Neuronal stem cell (in vitro differentiated cells): ENCODE measurements at places on chromosomes 2 and 18.
A peak's percentile ranks its signal among the peaks of the same experiment; 100 is the strongest.

- no peak for DNase-seq
Observed at GRCh38 chr18:70322928-70323327, 34.1 kb downstream of the SOCS6 start.

- no peak for DNase-seq
Observed at GRCh38 chr2:120539937-120540718, 194.2 kb downstream of the INHBB start.

GRCh38 chr18:50719471-50720324 is 100.1 kb downstream of the MRO start:
- DNase-seq, result no peak

DNA sequence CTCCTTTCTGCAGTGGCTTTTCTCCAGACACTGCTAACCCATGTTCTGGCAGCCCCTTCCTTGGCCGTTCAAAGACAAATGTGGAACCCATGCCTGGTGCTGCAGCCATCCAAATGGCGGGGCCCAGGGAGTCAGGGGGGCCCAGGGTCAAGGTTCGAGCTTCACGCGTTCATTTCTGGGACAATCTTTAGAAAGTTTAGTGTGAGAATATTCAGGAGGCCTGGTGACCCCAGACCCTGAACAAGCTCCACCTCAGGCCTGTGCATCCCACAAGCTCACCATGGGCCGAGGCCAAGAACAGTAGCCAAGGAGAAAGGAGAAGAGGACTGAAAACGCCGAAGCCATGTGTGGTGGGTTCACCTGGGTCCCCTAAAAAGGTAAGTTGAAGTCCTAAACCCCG is 54.4 kb downstream of the ANKMY1 start:
- no peak for DNase-seq

DNA sequence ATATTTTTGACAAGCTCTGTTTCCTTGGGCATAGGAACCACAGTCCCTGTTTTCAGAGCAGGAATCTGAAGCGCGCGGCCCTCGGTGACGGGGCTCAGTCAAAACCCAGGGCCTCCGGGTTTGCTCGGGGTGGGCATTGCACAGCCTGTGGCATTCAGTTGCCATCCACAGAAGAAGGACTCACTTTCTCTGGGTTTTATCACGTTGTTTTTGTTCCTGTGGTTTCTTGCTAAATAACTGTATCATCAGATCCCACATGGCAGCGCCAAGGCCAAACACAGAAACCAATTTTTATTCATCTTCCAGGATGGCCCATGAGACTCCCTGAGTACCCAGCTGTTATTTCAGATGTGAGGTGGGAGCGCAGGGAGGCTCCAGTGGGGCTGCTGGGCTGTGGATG is 35.6 kb downstream of the SGPP2 start:
- no peak for DNase-seq

GRCh38 chr18:47163241-47163640 is 12.9 kb downstream of the IER3IP1 start:
- DNase-seq, result no peak

DNA sequence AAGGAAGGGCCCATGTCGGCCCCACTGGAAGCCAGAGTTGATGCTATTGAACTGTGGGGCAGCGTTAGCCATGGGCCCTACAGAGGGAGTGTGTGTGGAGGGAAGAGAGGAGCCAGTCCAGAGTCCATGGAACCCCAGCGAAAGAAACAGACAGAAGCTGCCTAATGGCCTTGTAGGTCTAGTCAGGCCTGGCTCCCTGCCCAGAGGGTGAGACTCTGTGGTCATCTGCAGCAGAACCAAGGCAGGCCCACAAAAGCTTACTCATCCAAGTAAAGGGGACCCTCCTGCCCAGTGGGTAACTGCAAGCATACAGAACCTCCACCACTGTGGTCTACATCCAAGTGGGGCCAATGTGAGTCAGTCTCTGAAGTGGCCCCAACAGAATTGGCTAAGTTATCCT is 439.8 kb downstream of the TGIF1 start:
- no peak for DNase-seq

DNA sequence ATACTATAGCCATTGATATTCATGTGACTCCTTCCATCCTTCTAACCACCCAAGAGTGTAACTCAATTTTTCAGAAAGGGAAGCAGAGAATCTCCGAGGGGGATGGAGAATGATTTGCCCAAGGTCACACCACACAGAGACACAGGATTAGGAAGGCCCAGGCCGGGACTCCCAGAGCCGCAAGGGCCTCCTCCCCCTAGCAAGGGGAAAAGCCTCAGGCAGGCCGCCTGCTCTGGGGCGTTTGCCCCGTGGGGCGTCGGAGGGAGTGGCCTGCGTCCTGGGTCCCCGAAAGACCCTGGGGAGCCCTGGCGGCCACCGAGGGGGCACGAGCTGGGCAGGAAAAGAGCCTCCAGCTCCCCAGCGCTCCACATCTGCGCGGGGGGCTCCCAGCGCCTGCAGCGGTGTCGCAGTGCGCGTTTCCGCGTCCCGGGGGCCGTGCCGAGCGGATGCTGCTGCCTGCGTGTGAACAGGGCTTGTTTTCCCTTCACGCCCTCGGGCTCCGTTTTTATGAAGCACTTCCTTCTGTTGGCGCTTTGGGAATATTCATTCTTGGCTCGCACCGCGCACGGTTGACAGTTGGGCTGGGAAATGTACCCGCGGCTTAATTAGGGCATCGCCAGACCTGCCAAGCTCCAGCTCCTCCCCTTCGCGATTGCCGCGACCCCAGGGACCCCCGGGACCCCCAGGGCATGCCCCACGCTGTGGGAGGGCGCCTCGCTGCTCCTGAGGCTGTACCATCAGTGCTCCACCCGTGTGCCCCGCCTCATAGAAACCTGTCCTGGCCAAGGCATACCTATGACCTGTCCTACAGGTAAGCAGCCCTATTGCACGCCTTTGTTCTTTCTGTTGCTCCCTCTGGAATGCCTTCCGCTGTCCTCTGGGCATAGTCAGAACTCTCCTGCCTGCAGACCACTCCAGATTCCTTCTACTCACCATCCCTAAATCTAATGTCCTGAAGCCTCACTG is 158.9 kb upstream of the GLI2 start:
- DNase-seq, result no peak

GRCh38 chr2:58350484-58350883 is 109.4 kb upstream of the FANCL start:
- no peak for DNase-seq

DNA sequence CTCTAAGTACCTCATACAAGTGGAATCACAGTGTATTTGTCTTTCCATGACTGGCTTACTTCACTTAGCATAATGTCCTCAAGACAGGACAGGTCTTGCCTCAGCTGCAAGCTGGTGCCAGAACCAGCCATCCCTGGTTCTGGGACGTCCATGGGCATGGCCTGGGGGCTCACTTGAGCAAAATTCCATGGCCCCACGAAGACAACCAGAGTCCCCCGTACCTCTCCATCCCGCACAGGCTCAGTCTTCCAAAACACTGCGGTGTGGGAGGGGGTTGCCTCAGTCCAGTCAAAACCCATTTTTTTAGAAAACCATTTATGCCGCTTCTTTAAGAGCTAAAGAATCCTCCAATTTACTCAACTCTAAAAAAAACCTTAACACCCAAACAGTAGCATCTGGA is 21.7 kb upstream of the CABLES1 start:
- DNase-seq, result no peak

DNA sequence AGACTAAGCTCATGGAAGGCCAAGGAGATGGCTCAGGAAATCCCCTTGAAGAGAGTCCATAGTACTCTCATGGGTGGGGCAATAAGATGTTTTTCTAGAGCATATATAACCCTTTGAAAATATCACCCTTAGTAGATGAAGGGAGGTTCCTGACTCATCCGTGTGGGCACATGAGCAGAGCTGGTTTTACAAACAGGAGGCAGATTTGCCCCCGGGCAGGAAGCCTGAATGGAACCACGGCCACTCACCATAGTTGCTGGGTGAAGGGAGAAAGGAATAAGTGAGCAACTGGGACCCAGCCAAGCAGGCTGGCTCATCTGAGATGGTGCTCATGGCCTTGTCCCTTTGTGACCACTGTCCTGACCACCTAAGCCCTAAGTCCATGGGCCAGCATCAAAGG is 29.0 kb upstream of the MAPRE3 start:
- DNase-seq, result no peak

GRCh38 chr2:109247812-109248211 is 118.8 kb downstream of the SH3RF3 start:
- no peak for DNase-seq

- no peak for DNase-seq
Observed at GRCh38 chr2:218262237-218262600, 1.4 kb downstream of the GPBAR1 start.

DNA sequence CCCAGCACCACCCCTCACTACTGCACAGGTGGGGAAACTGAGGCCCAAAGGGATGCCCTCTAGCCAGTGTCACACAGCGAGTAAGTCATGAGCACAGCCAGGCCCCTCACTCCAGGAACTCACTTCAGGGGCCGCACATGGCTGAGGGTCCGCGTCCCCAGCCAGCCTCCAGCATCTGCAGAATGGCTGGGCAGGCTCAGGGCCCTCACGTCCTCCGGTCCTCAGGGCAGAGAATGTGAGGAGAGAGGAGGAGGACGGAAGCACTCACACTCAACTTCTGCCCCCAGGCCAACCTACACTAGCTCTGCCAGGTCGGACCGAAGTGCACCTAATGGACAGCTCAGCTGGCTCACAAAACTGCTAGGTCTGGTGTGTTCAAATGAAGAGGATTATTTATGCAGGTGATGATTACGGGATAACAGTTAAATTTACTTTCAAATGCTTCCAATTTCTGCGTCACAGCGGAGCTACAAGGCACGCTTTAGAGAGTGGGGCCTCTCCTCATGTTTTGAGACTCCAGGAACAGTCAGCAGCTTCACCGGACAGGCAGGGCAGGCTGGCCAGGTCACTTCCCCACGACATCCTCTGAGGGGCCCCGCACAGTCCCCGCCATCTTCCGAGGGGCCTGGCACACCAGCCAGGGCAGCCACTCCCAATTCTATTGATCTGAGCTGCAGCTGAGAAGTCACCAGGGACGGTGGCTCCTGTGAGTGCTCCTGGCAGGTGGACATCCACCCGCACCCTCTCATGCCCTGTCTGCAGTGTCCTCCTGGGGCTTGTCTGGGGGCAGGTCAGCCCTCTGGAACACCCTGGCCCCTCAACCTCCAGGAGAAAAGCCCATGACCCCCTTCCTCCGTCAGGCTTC is 26.5 kb downstream of the KIF1A start:
- no peak for DNase-seq

GRCh38 chr2:214038186-214038585 is 372.7 kb upstream of the VWC2L start:
- no peak for DNase-seq

DNA sequence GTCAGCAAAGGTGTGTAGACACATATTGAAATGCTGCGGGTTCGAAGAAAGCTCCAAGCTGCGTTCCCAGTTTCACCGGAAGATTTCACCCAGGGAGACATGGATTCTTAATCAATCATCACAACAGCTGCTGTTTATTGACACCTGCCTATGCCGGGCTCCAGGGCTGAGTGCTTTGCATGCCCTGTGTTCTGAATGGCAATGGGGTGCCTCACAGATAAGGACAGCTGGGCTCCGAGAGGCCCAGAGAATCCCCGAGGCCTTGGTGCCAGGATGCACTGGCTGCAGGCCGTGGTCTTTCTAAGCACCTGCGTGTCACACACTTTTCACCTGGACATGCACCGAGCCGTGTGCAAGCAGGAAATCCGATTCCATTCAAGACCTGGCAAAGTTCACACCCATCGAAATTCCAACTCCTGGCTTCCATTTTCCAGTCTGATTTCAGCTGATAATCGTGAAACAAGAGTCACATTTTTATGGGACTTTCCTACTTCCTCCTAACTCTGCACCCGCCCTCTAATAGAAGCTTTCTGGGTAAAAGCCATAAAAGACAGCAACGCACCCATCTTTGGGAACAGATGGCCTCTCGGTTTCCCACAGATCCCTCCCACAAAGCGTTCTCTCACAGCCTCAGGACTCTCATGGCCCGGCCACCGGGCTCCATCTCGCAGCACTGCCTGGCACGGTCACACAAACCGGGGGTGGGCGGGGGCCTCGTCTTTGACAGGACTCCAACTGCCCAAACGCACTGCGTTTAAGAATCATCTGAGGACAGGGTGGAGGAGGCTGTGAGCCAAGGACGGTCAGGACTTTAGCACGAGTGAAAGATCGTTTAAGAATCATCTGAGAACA is 245.6 kb upstream of the SALL3 start:
- DNase-seq, result no peak

DNA sequence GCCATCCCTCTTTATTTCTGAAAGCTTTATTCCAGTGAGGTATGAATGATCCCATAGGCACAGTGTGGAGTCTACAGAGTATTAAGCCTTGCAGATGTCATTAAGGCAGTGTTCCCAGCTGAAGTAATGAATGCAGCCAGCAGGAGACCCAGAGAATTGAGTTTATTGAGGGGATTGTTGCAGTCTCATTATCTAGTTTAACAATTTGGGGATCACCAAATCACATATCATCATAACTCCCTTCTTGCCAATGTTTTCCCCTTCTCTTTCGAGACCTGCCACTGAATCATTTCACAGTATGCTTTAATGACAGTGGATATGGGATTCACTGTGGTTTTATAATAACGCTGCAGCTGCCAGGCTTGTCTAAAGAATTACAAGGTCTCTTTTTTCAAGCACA is 249.3 kb upstream of the FSHR start:
- DNase-seq, result no peak

DNA sequence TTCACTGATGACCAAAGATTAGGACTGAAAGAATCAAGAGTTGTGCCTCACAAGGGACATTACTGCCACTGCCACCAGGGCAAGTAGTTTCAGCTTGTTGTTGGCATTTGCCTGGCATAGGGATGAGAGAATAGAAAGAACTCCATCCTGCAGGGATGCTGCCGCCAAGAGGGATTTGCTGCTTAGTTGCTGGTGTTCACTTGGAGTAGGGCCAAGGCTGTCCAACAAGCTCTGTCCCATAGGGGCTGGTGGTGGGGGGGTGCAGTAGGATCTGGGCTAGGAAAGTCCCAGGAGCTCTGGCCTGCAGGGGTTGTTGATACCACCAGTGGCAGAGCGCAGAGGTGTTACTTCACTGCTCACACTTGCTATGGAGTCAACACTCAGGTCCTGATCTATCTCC is 84.9 kb upstream of the MGAT4A start:
- DNase-seq, result no peak

GRCh38 chr18:28065031-28065792 is 111.7 kb downstream of the CDH2 start:
- DNase-seq, result peak; percentile 38

DNA sequence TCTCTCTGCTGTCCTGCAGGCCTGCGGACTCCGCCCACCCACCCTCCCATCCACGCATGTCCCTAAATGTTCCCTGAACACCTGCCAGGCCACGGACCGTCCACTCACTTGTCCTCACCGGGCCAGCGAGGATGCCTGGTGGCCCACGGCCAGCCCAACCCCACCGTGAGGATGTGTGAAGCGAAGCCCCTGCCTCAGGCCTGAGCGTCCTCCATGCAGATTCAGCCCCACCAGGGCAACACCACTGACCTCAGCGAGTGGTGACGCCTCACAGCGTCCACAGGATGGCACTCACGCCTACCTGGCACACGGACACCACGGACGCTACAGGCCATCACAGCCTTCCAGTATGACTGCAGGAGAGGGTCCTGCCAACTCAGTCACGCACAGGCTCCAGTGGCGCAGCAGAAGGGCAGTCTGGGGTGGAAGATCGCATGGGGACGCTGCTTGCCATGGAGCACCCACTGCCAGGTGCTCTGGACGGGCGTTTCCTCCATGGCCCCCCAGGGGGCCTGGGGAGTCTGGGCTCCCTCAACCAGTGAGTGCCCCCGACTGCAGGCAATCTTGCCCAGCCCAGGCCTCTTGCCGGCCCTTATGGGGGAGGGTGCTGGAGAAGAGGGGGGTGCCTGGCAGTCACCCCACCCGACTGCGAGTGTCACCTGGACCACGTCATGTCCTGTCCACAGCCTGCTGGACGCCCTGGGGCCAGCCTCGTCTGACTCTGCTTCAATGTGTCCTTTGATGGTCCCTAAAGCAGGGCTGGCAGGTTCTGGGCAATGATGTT is 25.4 kb downstream of the HDAC4 start:
- DNase-seq, result no peak
